ENCODE measurements at places on chromosomes 5 and 9. TPM values are rescaled to one million over a fixed set of nuclear protein-coding genes. Genes with fewer than 3 reads are reported as not detected.

The ADAMTS2 gene
- 40.1 TPM for total RNA-seq

The TIMD4 gene
- 2.2 TPM for total RNA-seq

The SLC6A19 gene
- total RNA-seq, result not detected

The FAM13B gene
- 45.6 TPM for total RNA-seq

The TMEM252 gene
- total RNA-seq, result not detected

The PCDHB15 gene
- total RNA-seq, result 0.34 TPM

The PRR7 gene
- total RNA-seq, result 0.49 TPM
